ENCODE measurements at places on chromosomes 2 and 18. TPM values are rescaled to one million over a fixed set of nuclear protein-coding genes. Genes with fewer than 3 reads are reported as not detected.

Gene THADA
- total RNA-seq: 39.7 TPM

Gene GPR55
- total RNA-seq: not detected

Gene SEMA4F
- 3.8 TPM for total RNA-seq

Gene UGGT1
- total RNA-seq: 74.1 TPM

Gene MPHOSPH10
- 66.3 TPM for total RNA-seq

Gene ELOA2
- not detected for total RNA-seq

Gene MAP2
- total RNA-seq: 2.0 TPM

Gene ST6GAL2
- 0.66 TPM for total RNA-seq

Gene RAB12
- total RNA-seq: 35.1 TPM

Gene COLEC12
- 0.86 TPM for total RNA-seq

All from A673 (cell line).